ENCODE measurements at places on chromosomes 12 and 14.

DNA sequence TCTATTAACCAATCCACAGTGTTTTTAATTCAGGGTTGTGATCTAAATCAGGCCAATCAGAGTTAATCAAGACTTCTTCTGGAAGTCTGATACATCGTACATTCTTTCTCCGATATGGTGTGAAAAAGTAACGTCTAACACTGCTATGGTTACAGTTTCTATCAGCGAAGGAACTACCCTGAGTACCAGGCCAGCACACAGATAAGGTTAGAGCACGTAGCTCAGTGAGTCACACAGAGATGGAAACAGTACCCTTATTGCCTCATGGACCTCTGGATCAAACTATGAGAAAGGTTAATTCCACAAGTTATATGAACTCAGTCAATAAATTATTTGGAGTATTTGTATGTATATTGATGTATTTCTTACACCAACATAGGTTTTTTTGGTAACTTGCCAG is 3.3 kb downstream of the OR6C68 start:
- DNase-seq: no peak

DNA sequence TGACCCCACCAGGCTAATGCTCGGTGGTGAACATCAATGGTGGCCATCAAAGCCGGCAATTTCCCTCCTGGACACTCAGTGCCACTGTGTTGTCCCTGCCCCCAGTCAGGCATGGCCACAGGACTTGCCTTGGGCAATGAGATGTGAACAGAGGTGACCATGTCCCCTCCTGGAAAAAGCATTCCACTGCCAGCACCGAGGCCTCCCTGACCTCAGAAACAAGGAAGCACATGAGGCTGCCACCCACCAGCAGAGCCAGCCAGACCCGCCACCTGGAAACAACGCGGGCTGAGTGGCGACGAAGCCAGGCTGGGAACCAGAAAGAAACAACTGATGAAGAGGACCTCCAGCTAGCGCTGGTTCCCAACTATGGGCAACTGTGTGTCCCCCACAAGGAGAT is 31.8 kb downstream of the ITPK1 start:
- no peak for DNase-seq

- DNase-seq: no peak
These were observed 17.2 kb downstream of the CNIH1 start for GRCh38 chr14:54423991-54424390.

DNA sequence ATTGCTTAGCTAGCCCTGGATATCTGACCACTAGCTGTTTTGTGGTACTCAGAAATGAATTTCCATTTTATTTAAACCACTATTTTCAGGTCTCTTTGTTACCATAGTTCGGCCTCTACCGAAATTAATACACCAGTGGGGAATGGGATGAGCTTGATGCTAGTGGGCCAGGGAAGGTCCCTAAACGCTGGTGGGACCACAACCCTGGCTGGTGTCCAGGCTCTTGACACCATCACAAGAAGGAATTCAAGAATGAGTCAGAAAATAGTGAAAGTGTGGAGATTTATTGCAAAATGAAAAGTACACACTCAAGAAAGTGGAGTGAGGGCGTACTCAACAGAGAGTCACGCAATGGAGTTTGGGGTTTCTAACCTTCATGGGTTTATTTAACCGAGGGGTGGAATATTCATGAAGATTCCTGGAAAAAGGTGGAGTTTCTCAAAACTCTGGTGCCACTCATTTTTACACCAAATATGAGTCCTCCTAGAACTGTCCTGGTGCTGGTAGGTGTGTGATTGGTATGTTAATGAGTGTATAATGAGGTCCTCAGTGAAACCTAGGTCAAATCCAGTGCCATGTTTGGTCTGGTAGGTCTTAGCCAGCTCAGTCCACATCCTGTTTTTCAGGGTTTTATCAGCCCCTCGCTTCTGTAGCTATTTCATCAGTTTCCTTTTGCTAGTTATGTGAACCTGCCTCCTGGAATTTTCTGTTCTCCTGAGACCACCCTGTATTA is 38.9 kb upstream of the LRP6 start:
- no peak for DNase-seq

GRCh38 chr12:32033406-32033805 is 73.2 kb upstream of the BICD1 start:
- DNase-seq: no peak

DNA sequence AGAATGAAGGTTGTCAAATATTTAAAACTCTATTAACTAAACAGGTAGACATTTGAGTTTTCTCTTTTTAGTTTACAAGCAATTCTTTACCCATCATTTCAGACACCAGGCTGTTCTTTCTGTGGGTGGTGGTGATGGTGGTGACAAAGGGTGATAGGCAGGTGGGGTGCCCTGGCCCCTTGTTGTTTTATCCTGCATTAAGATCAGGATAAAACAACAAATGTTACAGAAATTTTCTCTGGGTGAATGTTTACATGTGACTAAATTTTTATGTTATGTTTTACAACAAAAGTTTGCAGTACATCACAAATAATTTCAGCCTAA is 85.9 kb upstream of the MDM1 start:
- DNase-seq: no peak

DNA sequence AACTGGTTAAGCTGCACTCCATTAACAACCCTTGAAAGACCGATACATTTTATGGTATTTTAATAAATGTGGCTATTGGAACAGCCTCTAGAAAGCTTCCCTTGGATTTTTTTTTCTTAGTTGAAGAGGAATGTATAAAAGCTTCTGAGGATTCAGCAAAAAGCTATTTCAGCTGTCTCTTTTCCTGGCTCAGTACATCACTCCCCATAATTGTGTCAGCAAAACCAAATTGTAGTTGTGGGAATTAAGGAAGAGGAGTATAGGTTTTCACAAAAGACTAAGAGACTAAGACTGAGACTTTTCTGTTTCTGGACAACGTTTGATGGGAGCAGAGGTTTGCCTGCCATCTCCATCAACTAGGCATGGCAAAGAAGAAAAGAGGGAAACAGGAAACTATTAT is 106.5 kb downstream of the C12orf50 start:
- DNase-seq: no peak

GRCh38 chr12:106289196-106289681 is 13.3 kb upstream of the TCP11L2 start:
- no peak for DNase-seq

DNA sequence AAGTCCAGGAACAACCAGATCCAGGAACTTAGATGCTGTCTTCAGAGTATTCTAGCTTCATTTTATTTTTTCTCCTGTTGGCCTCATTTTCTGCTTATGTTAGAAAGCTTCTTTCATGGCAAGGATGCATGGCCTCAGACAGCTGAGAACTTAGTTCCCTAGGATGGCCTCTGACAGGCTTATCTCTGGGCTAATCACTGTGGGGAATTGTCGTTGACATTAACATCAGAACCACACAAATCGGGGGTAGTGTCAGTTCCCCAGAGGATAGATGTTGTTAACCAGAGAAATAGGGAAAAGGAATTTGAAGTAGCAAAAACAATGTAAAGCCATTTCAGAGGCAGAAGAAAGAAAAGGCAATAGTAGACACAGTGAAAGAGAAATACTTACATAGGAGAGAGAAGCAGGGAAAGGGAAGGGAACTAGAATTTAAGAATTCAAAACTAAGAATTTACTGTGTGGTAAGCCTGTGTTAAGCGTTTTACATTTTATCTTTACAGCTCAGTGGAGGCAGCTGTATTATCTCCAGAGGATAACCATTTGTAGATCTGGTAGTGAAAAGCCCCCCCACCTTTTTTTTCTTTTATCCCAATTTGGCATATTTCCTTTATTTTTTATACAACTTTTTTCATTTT is 21.8 kb downstream of the FUT8 start:
- no peak for DNase-seq

DNA sequence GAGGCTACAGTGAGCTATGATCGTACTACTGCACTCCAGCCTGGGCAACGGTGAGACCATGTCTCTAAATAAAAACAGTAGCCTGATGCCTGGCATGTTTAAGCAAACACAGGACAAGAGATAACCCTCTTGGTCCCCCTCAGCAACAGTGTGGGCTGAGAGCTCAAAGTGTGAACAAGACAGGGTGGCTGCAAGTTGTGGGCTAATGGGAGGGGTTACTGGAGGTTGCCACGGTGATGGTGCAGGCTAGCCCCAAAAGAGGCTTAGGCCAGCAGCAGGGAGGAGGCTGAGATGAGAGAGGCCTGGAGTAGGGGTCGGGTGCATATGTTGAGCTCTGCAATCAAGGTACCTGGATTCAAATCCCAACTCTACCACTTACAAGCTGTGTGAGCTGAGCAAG is 3.4 kb upstream of the LGMN start:
- no peak for DNase-seq

GRCh38 chr12:43285159-43285598 is 266.8 kb downstream of the ADAMTS20 start:
- DNase-seq: no peak

- DNase-seq: no peak
These were observed 236.2 kb upstream of the FBXO33 start for GRCh38 chr14:39668449-39668848.

- DNase-seq: no peak
These were observed 4.9 kb upstream of the DCAF4 start for GRCh38 chr14:72921396-72921795.

DNA sequence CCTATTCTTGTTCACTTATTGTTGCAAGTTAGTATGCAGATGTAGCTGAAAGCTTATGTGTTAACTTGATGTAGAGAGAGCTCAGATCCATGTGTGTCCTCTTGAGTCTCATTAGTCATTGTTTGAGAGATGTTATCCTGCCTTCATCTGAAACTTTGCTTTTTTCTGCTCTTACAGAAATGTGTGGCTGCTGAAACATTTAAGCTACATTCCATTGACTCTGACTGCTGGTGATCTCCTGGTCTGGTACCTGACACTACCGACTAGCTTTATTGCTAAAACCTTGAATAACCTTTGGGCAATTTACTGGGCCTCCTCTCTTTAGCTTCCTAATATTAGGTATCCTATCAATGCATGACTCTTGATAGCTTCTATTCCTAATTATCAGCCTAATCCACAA is 705.6 kb upstream of the FOXG1 start:
- DNase-seq: no peak

DNA sequence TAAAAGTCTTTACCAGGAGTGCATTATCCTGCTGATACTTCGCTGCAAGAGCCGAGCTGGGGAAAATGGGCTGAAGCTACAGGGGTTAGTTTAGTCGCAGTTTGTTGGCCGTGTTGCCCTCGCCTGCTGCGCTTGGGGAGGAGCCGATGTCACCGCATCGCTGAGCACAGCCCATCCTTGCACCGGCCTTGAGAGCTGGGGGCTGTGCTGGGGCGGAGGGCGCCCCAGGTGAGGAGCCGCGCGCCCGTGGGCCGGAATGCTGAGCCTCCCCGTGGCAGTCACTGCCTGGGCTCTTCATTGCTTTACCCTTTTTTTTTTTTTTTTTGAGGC is 50.0 kb downstream of the ADGRD1 start:
- no peak for DNase-seq

GRCh38 chr14:53947452-53948204 is 9.0 kb downstream of the BMP4 start:
- DNase-seq: no peak

GRCh38 chr14:28361486-28361885 is 405.1 kb upstream of the FOXG1 start:
- DNase-seq: no peak

DNA sequence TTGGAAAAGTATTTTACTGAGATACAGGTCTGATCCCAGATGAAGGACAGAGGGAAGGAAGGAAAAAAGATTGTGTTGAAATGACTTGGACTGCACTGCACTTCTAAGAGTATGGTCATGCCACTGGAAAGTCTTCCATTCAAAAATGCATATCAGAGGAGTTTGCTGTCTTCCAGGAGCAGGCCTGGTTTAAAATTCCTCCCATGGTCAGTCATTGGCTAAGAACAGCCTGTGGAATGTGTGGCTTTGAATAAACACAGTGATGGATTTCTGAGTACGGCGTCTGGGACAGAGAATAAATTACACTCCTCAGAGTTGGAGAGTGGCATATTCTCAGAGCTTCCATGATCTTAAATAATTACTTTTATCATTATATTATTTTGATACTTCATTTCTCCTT is 245.8 kb upstream of the PDZRN4 start:
- no peak for DNase-seq

DNA sequence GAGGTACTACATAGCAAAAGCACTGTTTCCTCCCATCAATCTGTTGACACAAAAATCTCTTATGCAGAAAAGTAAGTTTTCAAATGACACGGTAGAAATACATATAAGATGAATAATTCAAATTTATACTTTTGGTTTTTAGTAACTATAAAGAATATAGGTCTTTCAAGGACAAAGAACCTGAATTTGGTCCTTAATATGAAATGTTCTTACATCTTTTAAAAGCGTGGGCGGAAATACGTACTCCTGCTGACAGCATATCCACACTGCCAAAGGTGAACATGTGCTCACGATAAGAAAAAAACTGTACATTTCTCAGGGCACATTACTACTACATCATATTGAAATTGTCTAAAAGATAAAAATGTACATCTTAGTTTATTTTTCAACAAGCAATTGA is 127.6 kb downstream of the FOXN3 start:
- DNase-seq: no peak

GRCh38 chr12:85322715-85323114 is 42.7 kb downstream of the ALX1 start:
- no peak for DNase-seq

DNA sequence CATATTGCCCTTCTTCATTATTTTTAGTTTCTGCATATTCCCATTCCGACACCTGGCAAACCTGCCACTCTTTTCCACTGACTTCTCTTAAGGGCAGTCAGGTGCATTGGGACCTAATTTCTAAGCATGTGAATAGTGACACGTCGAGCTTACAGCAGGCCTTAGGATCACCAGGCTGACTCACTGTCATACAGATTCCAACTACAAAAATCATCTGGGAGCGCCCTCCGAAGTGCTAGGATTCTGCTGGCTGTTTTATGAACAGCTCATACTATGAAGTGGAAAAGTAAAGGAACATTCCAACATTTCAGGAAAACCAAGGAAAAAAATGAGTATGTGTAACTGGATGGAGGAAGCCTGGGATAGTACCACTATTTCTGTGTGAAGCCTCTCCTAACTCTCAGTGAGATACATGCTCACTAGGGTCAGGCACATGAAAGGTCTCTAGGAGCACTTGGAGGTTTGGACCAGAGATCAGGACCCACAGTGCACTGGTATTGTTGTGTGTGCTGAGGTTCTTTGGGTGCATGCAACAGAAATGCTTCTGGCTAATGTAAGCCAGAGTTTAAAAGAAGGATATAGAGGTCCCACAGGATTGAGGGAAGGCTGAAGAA is 257.4 kb downstream of the ZFP36L1 start:
- DNase-seq: no peak

GRCh38 chr14:104925855-104926609 is 1.4 kb downstream of the PLD4 start:
- DNase-seq: no peak

DNA sequence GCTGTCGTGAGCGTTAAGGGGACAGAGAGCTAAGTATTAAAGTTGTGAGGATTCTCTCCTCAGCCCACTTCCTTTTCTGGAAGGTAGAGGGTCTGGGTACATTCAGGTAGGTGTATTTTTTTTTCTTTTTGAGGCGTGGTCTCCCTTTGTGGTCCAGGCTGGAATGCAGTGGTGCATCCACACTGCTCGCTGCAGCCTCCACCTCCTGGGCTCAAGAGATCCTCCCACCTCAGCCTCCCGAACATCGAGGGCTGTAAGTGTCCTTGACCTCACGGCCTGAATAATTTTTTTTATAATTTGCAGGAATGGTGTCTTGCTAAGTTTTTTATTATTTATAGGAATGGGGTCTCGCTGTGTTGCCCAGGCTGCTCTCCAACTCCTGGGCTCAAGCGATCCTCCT is 1.4 kb downstream of the PUS1 start:
- no peak for DNase-seq

GRCh38 chr14:90814806-90815571 is 1.2 kb downstream of the TTC7B start:
- no peak for DNase-seq

All from central memory CD4-positive, alpha-beta T cell (primary cell).